NCI-H526 (cell line): ENCODE measurements at places on chromosomes 13 and 19.
A peak's percentile ranks its signal among the peaks of the same experiment; 100 is the strongest.

GRCh38 chr13:113420833-113421600 is 32.3 kb downstream of the ADPRHL1 start:
- no peak for DNase-seq

DNA sequence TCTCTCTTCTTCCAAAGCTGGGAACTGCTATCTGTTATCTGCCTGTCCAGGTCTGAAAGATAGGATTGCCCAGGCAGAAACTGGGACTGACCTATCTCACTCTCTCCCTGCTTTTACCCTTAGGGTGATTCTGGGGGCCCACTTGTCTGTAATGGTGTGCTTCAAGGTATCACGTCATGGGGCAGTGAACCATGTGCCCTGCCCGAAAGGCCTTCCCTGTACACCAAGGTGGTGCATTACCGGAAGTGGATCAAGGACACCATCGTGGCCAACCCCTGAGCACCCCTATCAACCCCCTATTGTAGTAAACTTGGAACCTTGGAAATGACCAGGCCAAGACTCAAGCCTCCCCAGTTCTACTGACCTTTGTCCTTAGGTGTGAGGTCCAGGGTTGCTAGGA is 5.1 kb downstream of the KLK3 start:
- no peak for DNase-seq

DNA sequence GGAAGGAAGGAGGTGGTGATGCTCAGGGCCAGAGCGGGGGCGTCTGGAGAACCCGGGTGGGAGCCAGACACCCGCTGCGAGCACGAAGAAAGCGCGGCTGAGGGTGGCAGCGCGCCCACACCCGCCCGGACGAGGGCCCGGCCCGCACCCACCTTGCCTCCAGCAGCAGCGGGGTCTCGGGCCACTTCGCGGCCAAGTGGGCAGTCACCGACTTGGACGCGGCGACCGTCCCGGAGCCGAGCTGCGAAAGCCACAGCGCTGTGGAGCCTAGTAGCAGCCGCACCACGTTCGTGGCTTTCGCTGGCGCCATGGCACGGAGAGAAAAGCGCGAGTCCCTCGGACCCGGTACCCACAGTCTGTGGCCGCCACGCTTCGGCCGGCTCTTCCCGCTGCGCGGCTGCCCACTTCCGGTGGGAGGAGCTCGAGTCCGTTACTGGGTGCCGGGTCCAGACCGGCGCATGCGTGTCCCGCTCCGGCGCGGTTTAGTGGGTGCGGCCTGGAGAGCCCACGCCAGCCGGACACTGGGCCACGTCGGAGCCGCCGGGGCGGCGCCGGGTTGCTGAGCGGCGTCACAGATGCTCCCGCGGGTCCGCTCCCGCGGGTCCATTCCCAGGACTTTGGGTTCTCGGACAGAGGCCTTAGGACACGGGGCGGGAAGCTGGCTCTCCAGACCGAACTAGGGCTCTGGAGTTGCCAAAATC is at the start of gene UGGT2:
Gene UGGT2 (minus strand): TSS at position 399 of the 701 bp plus-strand sequence. CDS start 89 bp downstream, at position 310.
- peak; percentile 99 for DNase-seq

- DNase-seq: no peak
These were observed 232.0 kb downstream of the LACC1 start for GRCh38 chr13:44111701-44112100.

- no peak for DNase-seq
These were observed 14.7 kb downstream of the UBAC2 start for GRCh38 chr13:99215184-99215830.

GRCh38 chr13:112756967-112757758 is 67.3 kb downstream of the ATP11A start:
- DNase-seq: peak; percentile 86

- DNase-seq: peak; percentile 90
These were observed 40.9 kb downstream of the DEDD2 start for GRCh38 chr19:42176649-42176989.
